ENCODE measurements at places on chromosomes 1 and 21. TPM values are rescaled to one million over a fixed set of nuclear protein-coding genes. Genes with fewer than 3 reads are reported as not detected.

OR14K1 gene
- total RNA-seq, result not detected

LCK gene
- total RNA-seq, result 3.8 TPM

RIMS3 gene
- 5.3 TPM for total RNA-seq

SH3BGR gene
- 11.8 TPM for total RNA-seq

TAL1 gene
- total RNA-seq, result 3.2 TPM

OBSCN gene
- 42.2 TPM for total RNA-seq

PRR9 gene
- total RNA-seq, result not detected

CD1B gene
- not detected for total RNA-seq

UBL4B gene
- total RNA-seq, result not detected

UBASH3A gene
- total RNA-seq, result 1.4 TPM

- DNase-seq, result no peak
Measured at GRCh38 chr1:159483501-159483900, 44.0 kb downstream of the OR10J1 start.

GRCh38 chr1:81812712-81813111, 12.0 kb downstream of the ADGRL2 start:
- DNase-seq, result no peak

GRCh38 chr1:116258668-116259419, 114.2 kb upstream of the ATP1A1 start:
- no peak for DNase-seq

- no peak for DNase-seq
Measured at GRCh38 chr1:169809370-169810095, 14.8 kb upstream of the METTL18 start.

DNA sequence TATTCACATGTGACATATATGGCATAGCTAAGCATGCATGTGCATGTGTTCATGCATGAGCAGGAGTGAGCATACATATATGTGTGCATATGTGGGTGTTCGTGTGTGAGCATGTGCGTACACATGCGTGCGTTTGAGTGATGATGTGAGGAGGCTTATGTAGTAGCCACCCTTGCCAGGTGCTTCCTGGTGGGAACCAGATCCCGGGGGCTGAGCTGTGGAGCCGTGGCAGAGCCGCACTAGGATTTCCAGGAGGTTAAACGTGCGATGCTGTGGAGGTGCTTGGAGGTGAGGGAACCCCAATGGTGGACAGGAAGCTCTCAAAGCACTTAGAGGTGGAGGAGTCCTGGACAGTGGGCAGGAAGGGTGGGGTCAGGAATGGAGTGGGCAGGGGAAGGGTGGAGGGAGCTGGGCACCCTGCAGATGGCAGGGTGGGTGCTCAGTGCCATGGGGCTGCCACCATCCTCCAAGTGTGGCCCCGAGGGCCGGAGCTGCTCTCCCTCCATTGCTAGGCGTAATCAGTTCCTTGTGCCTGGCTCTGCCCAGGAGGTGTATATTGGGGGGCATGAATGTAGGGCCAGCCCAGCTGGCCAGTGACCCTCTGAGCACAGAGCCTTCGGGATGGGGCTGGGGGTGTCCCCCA, 48.5 kb downstream of the COL18A1 start:
- DNase-seq, result no peak

DNA sequence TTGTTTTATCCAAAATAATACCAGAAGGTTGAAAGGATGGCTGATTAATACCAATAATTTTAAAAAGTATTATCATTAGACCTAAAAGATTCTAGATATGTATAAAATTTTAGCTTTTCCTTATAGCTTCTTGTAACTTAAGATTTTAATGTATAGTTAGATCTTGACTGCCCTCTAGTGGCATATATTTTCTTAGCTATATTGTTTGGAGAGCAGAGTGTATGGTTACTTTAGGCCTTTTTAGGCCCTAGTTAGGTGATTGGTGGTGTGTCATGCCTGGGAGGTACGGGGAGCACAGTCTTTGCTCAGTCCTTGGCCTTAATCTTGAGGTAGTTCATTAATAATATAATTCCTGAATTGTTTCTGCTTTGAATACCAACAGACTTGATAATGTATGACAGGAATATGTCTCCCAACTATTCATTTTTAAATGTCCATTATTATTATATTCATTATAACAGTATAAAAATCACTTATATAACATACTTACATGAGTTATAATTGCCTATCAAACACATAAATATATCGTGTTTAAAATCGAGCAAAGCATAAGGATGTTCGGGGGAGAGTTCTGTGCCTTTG, 328.4 kb downstream of the ZP4 start:
- DNase-seq, result no peak

GRCh38 chr1:31259746-31260145, 20.1 kb upstream of the NKAIN1 start:
- no peak for DNase-seq

DNA sequence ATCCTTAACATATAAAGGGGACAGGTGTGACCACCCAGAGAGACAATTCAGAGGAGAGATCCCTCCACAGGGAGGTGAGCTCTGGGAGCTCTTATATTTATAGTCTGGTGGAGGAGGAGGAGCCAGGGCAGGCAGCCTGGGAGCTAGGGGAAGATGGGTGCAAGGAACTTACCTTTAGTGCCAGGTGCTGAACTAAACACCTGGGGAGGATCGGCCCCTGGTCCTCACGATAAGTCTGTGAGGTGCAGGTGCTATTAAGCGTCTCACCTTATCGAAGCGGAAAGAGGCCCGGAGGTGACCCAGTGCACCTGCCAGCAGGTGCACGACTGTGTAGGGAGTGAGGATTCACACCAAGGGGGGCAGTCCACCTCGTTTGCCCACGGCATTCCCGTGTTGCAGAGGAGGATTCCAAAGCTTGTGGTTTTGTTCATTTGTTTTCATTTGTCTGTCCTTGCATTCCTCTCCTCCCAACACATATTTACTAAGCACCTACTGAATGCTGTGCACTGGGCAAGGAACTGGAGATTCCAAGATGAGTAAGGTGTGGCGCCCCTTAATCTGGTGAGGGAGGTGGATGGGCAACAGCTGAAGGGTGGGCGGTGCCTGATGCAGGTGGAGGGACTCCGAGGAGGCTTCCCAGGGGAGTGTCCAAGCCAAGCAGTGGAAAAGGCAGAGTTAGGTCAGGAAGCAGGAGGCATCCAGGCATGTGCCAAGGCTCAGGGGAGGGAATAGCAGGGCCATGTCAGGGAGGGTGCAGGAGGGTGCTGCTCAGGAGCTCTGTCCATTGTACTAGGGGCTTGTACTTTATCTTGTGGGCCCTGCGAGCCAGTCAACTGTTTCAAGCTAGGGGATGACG, 11.5 kb downstream of the ARHGEF10L start:
- DNase-seq, result no peak

- DNase-seq, result no peak
Measured at GRCh38 chr1:109104364-109105151, 9.4 kb upstream of the ELAPOR1 start.

- DNase-seq, result no peak
Measured at GRCh38 chr1:118918230-118918939, 69.8 kb downstream of the TBX15 start.

- no peak for DNase-seq
Measured at GRCh38 chr1:92470216-92470615, 16.5 kb downstream of the GFI1 start.

DNA sequence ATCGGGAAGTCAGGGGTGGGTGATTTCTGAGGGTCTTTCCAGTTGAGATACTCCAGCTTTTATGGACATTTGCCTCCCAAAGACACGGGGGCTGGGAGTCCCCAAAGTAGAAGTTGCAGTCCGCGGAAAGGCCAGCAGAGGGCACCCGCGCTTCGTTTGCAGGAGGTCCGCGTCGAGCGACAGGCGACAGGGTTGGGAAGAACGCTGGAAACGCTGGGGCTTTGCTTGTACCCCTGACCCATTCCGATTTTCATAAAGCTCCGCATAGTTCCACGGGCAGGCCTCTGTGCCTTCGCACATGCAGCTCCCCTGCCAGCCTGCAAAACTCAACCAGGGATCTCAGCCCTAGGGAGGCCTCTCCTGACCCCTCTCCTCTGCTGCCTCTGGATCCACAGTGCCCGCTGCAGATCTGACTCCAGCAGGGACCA, 44.2 kb upstream of the LAPTM5 start:
- peak; percentile 88 for DNase-seq

- DNase-seq, result peak; percentile 28
Measured at GRCh38 chr1:26706315-26706714, 10.5 kb downstream of the ARID1A start.

DNA sequence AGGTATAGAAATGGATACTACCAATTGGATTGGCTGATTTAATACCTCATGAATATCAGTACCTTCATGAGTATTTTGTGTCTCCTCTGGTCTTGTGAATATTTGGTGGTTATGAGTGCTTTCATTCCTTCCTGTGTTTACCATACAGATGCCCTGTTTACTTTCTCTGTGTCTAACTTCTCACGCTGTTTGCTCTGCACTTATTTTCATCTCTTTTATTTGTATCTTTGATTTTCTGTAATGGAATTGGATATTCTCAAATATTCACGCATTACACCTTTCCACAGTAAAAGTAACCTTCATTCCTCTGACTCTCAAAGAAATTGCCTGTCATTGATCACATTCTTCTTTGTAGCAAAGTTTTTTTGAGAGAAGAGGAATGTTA, 16.8 kb downstream of the CNST start:
- no peak for DNase-seq

- DNase-seq, result no peak
Measured at GRCh38 chr1:40224040-40224439, 23.7 kb upstream of the TMCO2 start.

GRCh38 chr21:26783466-26784195, 61.6 kb downstream of the ADAMTS1 start:
- DNase-seq, result no peak

DNA sequence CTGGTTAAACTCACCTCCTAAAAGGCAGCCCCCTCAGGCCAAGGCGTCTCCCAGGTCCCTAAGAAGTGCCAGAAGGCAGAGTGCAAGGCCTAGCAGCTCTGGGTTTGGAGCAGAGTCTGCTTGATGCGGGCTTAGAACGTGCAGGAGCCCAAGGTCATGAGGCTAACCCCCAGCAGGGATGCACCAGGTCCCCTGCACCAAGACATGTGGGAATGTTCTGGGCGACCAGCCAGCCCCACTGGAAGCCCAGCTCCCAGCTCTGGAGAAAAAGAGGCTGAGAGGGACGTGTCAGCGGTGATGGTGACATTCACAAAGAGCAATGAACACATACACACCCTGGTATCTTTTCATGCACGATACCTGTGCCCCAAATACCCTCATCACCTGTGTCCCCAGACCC, 5.1 kb downstream of the LRRN2 start:
- DNase-seq, result no peak

- no peak for DNase-seq
Measured at GRCh38 chr1:84936116-84936810, 43.3 kb upstream of the LPAR3 start.

DNA sequence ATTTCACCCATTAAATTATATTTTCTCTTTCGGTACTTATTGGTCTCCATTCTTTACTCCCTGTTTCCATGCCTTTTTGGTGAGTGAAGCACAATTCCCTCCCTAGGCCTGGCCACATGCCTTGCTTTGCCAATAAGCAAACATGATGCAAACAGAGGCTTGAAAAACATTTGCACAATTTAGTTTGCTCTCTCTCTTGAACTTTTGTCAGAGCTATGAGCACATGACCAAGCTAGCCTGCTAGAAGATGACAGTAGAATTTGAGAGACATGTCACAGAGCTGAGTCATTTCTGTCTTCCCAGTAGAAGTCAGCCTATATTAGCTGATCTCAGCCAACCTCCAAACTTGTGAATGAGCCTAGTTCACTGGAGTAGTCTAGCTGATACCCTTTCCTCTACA, 24.6 kb downstream of the ANGPTL3 start:
- DNase-seq, result no peak

GRCh38 chr1:232383455-232384123, 246.3 kb downstream of the SIPA1L2 start:
- no peak for DNase-seq

GRCh38 chr1:57450981-57451380, 27.1 kb upstream of the DAB1 start:
- DNase-seq, result no peak
